GOT3 (cell line): ENCODE measurements at places on chromosomes 3 and 15.

GRCh38 chr3:174120997-174121396 lies 723.5 kb downstream of the NLGN1 start:
- no peak for DNase-seq

DNA sequence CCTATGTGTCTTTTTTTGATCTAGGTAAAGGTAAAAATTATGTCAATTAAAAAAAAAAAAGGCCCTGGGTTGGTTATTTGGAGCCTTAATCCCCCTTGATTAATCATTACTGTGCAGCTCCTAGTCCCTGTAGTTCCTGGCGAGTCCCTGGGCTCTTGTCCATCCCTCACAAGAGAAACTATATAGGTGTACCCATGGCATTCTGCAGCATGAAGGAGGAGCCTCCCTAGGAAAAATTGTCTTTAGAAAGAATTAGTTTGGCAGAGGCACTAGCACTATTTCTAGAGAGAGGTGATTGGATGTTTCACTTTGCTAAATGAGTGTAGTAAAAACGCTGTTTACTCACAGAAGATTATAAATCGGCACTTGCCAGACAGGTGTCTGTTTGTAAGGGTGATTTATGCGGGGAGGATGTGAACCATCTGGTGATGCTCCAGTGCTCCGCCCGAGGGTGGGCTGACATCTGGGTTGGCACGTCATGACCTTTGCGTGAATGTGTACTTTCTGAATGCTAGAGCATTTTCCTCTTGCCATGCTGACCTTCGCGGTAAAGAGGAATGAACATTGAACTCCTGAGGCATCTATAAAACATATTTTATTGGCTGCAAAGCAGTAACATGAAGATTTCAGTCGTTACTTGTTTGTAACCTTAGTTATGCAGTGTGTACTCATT lies 12.6 kb downstream of the PLCL2 start:
- no peak for DNase-seq

- no peak for DNase-seq
Observed at GRCh38 chr3:142623194-142623593, 27.0 kb downstream of the PLS1 start.

GRCh38 chr15:44250566-44251205 lies 37.8 kb upstream of the GOLM2 start:
- DNase-seq: no peak

- no peak for DNase-seq
Observed at GRCh38 chr3:37907906-37908305, 46.2 kb downstream of the CTDSPL start.

DNA sequence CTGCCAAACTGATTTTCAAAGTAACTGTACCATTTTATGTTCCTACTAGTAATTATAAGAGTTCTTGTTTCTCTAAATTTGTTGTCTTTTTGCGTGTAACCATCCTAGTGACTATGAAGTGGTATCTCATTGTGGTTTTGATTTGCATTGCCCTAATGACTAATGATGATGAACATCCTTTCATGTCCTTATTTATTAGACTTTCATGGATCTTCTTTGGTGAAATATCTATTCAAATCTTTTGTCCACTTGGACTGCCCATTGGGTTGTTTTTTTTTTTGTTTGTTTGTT lies 3.6 kb downstream of the OXSR1 start:
- DNase-seq: no peak

GRCh38 chr15:77713281-77713680 lies 80.6 kb upstream of the LINGO1 start:
- no peak for DNase-seq

- DNase-seq: no peak
Observed at GRCh38 chr15:69891070-69891536, 206.6 kb downstream of the TLE3 start.

DNA sequence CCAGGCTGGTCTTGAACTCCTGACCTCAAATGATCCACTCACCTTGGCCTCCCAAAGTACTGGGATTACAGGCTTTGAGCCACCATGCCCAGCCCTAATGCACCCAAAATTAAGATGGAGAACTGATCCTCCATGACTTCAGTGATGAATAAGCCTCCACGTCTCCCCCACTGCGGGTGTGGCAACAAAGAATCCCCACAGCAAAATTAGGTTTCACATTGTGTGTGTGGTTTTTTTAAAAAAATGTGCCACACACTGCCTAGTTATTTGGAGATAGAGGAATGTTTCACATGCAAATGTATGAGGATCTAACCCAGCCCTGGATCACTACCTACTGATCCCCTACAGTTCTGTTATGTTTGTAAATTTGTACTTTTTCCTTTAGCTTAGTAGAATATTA lies 17.3 kb downstream of the HDAC11 start:
- no peak for DNase-seq

GRCh38 chr15:90184119-90184785 lies 16.9 kb upstream of the SEMA4B start:
- no peak for DNase-seq

- DNase-seq: no peak
Observed at GRCh38 chr3:5309171-5309570, 121.7 kb downstream of the EDEM1 start.

DNA sequence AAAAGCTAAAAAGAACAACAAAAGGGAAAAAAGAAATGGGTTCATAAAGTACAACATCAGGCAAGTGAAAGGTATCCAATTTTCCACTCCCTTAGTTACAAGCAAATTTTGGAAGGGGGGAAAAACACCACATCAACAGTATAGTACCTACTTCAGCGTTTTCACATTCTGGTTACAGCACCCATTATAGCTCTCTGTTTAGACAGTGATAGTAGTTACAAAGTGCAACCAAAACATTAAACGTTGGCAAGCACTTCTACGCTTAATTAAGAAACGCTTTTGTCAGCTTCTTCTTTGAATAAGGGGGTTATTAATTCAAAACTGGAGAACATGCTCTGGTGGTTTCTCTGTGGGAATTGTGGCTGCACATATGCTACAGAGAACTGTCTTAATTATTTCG lies 180.2 kb downstream of the VPS13C start:
- DNase-seq: no peak

DNA sequence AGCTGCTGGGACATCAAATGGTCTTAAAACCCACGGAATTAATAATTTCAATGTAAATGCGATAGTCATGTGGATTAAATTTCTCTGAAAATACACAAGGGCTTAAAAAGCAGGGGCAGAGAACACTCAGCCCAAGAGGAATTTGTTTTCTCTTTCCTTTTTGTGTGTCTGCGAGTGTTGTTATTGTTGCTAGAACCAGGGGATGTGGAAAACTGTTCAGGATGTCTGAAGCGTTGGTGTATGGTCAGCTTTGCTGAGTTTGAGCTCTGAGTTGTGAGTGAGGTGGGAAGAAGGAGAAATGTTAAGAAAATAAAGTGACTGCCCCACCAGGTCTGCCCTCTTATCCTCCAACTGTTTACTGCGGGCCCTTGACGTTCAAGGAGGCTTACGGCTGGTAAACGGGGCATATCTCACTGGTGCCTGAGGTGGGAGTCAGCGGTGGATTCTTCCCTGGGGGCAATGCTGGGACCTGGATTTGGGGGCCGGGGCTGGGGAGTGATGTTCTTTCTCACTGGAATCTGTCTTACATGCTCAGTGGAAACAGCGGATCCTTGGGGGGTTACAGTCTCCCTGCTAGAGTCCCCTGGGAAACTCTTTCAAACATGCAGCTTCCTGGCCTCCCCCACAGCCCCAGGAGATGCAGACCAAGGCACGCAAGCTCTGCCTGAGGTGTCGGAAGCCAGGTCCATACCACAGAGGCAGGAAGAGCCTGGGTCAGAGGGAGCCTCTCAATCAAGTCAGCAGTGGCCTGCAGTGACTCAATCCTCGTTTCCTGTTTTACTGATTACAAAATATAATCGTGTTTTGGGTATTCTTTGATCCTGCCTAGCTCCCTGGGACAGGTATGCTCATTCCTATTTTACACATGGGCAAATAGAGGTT lies 41.8 kb downstream of the ITGA11 start:
- no peak for DNase-seq

- DNase-seq: no peak
Observed at GRCh38 chr15:70361891-70362290, 264.2 kb upstream of the TLE3 start.
